MG63 (cell line): ENCODE measurements at places on chromosomes 3 and 15. TPM values are rescaled to one million over a fixed set of nuclear protein-coding genes. Genes with fewer than 3 reads are reported as not detected.
A peak's percentile ranks its signal among the peaks of the same experiment; 100 is the strongest.

DNA sequence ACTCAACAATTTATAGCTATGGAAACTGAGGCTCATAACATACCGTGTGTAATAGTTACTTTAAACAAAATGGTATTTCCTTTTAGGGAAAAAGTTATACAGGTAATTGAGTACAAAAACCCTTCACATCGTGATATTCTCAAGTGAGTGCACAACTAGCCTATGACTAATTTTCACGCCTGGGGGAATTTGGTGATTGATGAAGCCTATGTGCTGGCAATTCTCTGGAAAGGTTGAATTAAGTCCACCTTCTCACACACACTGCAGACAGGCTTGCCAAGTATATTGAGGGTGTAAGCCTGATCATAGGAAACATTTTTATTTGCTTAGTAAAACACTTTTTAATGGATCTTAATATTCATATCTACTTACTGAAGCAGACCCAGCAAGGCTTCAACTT, 41.3 kb upstream of the ROBO2 start:
- no peak for DNase-seq

DNA sequence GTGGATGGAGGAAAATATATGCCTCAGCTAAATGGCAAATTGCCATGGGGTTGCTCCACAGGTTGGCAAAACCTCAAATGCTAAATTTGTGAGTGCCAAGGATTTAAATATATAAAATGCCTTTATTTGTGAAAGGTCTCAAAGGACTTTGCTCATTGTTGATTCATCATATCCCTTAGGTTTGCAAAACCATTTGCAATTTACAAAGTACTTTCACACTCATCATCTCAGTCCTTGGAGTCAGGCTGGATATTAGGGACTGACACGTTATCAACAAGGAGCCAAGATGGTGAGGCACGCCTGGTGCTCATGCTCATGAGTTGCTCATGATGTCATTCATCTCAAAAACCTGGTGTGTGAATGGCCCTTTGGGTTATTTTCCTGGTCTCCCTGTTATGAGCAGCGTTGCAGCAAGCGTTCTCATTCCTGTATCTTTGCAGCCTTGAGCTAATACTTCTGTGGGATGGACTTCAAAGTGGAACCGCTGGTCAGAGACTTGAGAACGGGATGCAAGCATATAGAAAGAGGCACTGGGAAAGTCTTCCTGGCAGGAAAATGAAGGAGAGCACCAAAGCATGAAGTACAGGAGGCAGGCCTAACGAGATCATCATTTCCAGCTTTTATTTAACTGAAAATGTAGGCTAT, 66.0 kb downstream of the MYO1E start:
- DNase-seq: peak; percentile 80

DNA sequence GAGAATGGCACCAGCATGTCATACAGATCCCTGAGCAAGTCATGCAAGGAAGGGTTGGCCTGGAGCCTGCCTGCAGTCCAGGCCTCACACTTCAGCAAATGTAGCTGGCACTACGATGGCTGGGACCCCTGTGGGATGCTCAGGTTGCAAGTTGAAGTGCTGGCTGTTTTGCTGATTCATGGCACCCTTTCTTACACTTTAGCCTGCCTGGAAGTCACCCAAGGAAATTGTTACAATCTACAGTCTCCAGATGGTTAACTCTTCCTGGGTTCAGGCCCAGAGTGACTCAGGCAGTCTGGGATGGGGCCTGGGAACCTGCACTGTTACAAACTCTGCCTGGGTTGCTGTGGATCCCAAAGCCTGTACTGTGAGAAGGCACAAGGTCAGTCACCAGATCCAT, 91.0 kb upstream of the SLC6A11 start:
- peak; percentile 64 for DNase-seq

Gene FOXB1
- total RNA-seq: not detected in 2 replicates

Gene CISH
- 0.20 TPM in 1 of 2 replicates, not detected in the other for total RNA-seq

GRCh38 chr3:88988906-88989305, 118.5 kb upstream of the EPHA3 start:
- DNase-seq: no peak

DNA sequence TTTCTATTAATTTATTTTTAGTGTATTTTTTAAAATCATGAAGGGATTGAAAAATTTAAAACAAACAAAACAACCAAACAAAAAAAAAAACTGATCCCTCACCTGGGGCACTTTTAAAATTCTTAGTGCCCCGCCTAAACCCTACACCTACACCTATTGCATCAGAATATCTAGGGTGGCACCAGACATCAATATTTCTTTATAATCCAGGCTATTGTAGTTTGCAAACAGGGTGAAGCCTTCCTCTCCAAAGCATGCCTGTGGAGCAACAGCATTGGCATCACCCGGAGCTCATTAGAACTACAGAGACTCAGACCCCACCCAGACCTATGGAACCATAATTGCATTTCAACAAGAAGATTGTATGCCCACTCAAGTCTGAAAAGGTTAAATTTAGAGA, 54.9 kb upstream of the ACP3 start:
- DNase-seq: no peak

DNA sequence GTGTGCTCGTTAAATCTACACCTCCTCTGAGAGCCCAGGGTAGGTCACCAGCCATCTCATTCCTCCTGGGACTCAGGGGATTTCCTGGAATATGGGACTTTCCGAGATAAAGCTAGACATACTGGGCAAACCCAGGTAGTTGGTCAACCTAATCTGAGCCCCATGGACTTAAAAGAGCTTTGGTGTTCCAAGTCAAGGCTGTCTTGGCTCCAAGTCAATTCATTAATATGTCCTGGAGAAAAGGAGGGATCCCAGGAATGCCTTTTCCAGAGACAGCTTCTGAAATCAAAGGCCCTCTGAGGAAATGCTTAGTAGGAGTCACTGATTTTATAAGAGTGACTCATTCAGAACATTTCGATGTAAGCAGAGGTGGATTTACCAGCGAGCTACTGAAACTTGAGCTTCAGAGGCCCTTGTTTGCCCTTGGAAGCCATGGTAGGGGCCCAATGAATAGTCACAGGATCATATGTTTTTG, 137.3 kb upstream of the UBE2E1 start:
- DNase-seq: peak; percentile 44

- no peak for DNase-seq
These were observed 254.1 kb downstream of the AGBL1 start for GRCh38 chr15:86333819-86334218.

Gene THPO
- not detected in 2 replicates for total RNA-seq

Gene ADCY5
- not detected in 2 replicates for total RNA-seq

DNA sequence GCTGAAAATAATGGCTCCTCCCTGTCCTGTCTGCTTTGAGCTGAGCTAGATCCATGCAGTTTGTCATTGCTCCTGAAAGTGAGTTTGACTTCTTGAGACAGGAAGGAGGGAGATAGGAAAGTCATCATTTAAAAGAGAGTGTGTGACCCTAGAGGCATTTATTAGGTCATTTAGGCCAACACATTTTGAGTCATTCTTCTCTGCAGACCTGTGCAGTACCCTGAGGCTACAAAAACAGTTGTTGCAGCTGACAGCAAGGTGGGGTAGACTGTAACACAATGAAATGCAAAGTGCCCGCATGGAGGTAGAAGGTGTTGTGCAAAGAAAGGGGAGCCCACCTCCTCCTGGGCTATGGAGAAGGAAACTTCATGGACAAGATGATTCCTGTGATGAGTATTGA, 102.8 kb upstream of the PFN2 start:
- no peak for DNase-seq

DNA sequence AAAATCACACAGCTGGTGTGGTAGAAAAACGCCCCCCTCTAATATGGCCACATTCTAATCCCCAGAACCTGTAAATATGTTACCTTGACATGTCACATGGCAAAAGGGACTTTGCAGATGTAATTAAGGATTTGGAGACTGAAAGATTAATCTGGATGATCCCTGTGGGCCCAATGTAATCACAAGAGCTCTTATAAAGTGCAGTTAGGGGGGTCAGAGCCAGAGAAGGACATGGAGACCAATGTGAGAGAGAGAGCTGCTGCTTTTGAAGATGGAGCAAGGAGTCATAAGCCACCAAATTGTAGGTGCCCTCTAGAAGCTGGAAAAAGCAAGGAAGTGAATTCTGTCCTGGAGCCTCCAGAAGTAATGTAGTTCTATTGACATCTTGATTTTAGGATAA, 152.6 kb downstream of the PEX5L start:
- DNase-seq: no peak

- DNase-seq: peak; percentile 38
These were observed 20.7 kb downstream of the TBC1D2B start for GRCh38 chr15:78056714-78057269.

- no peak for DNase-seq
These were observed 2.4 kb downstream of the SLC49A4 start for GRCh38 chr3:122797291-122797690.

DNA sequence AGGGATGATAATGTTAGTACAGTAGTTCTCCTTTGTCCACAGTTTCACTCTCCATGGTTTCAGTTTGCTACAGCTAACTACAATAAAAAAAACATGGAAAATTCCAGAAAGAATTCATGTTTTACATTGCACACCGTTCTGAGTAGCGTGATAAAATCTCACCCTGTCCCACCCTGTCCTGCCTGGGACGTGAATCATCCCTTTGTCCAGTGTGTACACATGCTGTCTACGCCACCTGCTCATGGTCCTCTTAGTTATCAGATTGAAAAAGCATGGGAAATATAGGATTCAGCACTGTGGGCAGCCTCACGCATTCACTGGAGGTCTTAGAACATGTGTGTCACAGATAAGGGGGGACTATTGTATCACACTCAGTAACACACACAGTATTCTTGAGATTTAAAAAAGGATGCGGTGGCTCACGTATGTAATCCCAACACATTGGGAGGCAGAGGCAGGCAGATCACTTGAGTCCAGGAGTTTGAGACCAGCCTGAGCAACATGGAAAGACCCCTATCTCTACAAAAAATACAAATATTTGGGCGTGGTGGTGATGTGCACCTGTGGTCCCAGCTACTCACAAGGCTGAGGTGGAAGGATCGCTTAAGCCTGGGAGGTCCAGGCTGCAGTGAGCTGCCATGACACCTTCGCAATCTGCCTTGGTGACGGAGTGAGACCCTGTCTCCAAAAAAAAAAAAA, 8.7 kb upstream of the FLNB start:
- no peak for DNase-seq

Gene ATP10A
- 1.5 and 2.1 TPM in 2 replicates for total RNA-seq

Gene MASP1
- total RNA-seq: 96.8 and 119 TPM in 2 replicates

GRCh38 chr15:35928847-35929246, 382.9 kb upstream of the DPH6 start:
- no peak for DNase-seq

GRCh38 chr3:37734886-37735285, 126.8 kb upstream of the CTDSPL start:
- DNase-seq: no peak

Gene TF
- total RNA-seq: not detected in 2 replicates

Gene ATR
- 11.1 and 53.0 TPM in 2 replicates for total RNA-seq

Gene IL1RAP
- total RNA-seq: 6.4 TPM in 2 replicates

GRCh38 chr3:154089421-154090420, 31.5 kb upstream of the ARHGEF26 start:
- DNase-seq: no peak

Gene ST8SIA2
- total RNA-seq: not detected in 2 replicates

DNA sequence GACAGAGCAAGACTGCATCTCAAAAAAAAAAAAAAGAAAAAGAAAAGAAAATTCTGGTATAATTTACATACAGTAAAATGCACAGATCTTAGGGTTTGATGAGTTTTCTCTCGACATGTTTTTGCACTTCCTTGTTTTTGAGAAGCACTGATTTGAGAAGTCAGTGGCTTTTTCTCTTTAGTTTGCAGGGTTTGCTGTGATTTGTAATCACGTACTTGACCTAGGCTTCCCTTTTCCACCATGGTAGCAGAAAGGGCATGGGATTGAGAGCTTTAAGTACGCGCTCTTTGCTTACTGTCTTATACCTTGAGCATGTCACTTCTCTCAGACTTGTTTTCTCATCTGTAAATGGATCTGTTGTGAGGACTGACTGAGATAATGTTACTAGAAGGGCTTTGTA, 4.1 kb downstream of the VHL start:
- DNase-seq: no peak

Gene XIRP1
- not detected in 2 replicates for total RNA-seq

Gene MORC1
- not detected in 2 replicates for total RNA-seq

Gene CX3CR1
- total RNA-seq: not detected in 2 replicates
